ENCODE measurements at places on chromosomes 3 and 15.

- DNase-seq, result no peak
These were observed 30.5 kb upstream of the PHLDB2 start for GRCh38 chr3:111828530-111828929.

DNA sequence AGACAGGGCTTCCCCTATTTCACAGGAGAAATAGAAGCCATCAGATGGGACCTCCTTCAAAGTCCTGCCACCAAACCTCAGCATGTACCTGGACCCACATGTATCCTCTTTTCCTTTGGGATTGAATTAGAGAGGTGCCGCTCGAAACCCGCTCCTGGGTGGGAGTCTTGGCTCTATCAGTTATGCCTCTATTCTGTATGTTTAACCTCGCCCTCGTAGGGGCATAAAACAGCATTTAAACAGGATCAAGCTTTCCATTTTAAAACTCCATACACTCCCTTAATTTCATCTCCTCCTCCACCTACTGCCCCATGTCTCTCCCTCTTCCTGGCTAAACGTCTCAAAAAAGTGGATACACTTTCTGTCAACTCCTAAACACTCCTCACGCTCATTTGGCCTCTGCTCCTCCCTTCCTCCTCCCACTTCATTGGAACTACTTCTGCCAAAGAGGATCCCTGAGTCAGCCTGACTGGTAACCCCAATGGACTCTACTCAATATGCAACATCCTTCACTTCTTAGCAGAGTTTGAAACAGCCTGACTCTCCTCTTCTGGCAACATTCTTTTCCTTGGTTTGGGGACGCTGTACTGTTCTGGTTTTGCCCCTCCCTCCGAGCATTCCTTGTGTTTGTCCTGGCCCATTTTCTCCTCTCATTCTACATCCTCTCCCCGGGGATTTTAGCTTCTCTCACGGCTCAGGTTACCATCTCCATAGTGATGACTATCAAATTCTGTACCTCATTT is 23.0 kb upstream of the MUC20 start:
- no peak for DNase-seq

DNA sequence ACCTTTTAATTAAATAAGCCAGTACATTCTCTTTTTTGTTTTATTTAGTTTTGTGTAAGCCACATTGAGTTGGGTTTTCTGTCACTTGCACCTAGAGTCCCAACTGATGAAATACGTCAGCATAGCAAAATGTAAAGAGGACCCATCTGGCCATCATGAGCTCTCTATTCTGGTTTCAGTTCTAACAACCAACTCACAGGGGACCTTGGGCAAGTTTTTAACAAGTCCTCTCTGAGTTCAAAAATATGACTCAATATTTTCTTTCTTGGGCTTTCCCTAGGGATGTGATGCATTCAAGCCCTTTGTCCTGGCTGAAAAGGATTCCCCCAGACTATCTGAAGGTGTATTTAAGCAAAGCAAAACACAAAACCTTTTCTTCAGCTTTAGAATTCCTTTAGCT is 32.9 kb downstream of the PLCH1 start:
- DNase-seq, result no peak

GRCh38 chr3:48187579-48188265 is 495 bp downstream of the CDC25A start:
- peak; percentile 3 for DNase-seq

DNA sequence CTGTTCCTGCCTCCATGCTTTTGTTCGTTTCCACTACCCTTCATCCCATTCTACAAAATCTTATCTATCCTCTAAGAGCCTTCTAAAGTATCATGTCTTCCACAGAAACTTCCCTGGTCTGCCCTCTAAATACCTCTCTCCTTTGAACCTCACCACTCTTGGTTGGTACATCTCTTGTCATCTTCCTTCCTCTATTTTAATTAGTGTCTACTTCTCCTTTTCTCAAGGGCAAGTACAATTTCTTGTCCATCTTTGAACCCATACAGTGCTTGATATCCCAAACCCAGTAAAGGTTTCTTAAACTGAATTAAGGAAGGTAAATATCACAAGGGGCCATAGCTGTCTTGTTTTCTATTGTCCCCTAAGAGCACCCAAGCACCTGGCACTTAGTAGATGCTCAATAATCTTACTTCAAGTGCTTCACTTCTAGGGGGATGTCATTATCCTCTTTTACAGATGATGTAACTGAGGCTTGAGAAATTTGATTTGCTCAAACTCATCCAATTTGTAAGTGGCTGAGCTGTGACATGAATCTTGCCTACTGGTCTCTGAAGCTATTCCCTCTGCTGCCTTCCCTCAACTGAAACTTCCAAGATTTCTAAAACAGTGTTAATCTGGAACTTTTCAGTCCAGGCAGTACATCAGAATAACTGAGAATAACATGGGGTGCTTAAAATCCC is 2.6 kb upstream of the DAPK2 start:
- no peak for DNase-seq

GRCh38 chr3:185958626-185959025 is 20.8 kb upstream of the TRA2B start:
- DNase-seq, result no peak

GRCh38 chr15:35383506-35383905 is 162.5 kb downstream of the DPH6 start:
- DNase-seq, result no peak

GRCh38 chr3:170277833-170278580 is 55.8 kb downstream of the PRKCI start:
- DNase-seq, result no peak

DNA sequence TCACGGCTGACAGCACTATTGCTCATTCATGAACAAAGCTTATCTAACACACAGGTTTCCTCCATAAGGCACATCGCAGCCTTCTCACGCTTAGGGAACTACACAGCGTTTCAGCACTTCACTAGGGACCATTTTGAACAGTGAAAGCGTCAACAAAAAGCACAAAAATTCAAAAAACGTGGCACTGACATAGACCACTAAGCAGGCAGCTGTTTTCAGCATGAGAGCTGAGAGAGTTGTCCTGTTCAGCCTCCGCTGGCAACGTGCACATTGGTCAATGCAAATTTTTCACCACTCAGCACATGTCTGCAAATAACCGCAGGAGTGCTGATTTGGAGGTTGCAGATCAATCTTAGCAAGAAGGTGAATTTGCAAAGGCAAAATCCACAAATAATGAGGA is 109.2 kb downstream of the LRRK1 start:
- DNase-seq, result no peak

- no peak for DNase-seq
These were observed 427.9 kb upstream of the RASGRP1 start for GRCh38 chr15:38992506-38992905.

GRCh38 chr3:50447290-50447840 is 56.1 kb downstream of the CACNA2D2 start:
- no peak for DNase-seq

DNA sequence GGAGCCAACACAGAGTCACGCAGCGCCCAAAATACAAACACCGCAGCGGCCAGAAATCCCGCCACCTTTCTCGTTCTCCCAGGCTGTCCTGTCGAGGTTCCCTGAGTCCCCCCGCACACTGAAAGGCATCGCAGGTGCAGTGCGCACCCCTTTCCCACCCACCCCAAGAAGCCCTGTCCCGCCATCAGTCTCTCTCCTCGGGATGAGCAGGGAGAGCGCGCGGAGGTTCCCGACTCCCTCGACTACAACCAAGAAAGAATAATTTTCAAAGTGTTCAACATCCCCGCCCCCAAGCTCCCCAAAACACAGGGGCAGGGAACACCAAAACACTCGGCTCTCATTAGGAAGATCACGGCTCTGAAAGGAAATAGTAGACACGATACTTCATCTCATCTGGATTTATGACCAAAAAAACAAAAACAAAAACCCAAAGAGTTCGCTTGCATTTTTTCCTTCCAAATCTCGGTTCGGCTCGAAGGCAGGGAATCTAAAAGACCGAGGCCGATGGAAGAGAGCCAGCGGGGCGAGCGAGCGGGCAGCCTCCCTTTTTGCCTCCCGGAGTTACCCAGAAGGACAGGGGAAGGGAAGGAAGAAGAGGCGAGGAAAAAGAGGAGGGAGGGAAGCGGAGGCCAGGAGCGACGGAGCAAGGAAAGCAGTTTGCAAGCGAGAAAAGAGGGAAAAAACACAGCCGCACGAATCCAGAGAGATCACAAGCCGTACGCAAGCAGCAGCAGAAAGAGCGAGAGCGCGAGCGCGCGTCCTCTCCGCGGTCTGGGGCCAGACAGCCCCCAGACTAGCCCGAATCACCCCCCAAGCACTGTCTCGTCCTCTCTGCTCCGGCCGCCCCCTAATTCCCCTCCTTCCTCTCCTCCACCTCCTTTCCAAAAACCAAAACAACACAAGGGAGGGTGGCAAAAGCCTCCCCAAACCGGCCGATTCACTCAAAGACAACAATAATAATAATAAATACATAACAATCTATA is 808 bp downstream of the BCL6 start:
- DNase-seq, result no peak

- no peak for DNase-seq
These were observed 200.3 kb upstream of the SEMA6D start for GRCh38 chr15:47516972-47517371.

DNA sequence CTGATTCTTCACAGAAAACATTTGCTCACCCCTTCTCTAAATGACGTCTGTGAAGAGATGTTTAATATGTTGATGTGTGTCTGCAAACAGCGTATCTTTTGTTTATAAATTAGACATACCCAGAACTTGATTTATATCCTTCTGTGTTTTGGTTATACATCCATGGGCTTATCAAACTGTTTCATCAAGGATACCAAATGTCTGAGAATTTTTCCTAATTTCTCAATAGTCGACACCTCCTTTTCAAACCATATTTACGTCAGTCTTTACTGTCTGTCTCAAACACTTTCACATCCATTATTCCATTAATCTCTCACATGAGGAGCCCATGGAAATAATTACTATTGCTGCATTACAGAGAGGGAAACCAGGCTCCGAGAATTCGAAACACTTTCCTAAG is 85.4 kb downstream of the FGF12 start:
- DNase-seq, result no peak

- DNase-seq, result no peak
These were observed 886.3 kb downstream of the ROBO1 start for GRCh38 chr3:78881501-78881900.

GRCh38 chr3:182465301-182466185 is 327.8 kb upstream of the ATP11B start:
- DNase-seq, result no peak

DNA sequence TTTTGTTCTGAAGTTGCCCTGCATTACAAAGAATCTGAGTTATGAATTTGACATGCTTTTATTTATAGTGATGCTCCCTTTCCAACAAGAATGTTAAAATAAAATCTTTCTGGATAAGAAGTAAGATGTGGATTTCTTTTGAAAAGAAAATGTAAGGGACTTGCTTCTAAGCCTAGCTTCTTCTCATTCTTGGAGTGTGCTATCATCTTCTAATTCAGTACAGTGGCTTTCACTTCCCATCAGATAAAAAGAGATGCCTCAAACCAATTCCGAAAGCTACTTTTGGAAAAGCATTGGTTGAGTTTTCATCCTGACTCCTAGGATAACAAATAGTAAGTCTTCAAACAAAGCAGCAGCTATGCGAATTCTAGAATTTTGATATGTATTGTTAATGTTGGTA is 197.0 kb upstream of the ZPLD1 start:
- no peak for DNase-seq

DNA sequence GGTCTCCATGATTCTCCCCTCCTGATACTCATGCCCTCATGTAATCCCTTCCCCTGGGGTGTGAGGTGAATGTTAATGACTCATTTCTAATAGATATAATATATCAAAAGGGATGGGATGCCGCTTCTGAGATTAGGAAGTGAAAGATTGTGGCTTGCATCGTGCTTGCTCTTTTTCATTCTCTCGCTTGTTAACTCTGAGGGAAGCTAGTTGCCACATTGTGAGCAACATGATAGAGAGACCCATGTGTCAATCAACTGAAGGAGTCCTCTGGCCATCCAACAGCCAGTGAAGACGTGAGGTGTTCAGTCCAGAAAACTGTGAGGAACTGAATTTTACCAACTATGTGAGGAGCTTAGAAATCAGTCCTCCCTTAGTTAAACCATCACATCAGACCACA is 28.9 kb upstream of the DRD3 start:
- DNase-seq, result no peak

DNA sequence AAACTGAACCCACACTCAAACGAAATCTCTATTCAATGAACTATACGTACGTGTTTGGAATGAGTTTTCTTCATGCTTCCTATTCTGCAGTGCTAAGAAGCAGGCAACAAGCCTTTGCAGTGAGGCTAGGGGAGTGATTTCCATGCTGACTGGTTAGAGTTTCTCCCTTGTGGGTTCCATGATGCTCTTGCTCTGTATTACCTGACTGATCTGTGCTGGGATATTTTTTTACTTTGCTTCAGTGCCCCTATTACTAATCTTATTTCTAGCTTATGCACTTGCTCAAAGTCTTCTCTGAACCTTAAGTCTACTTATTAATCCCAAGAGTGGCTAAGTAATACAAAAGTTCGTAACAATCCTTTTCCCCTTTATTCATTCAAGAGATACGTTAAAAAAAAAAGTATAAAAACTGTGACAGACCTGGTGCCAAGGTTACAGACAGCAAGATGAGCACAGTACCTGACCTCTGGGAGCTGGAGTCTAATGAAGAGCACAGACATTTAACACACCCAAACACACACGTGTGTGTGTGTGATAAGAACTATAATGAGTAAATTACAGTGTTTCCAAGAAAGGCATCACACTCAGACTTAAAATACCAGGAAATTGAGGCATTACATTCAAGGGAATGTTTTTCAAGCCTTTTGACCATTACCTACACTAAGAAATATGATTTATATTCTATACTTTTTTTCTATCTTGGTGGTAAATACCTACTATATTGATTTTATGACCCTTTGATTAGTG is 50.5 kb upstream of the FBN1 start:
- no peak for DNase-seq

DNA sequence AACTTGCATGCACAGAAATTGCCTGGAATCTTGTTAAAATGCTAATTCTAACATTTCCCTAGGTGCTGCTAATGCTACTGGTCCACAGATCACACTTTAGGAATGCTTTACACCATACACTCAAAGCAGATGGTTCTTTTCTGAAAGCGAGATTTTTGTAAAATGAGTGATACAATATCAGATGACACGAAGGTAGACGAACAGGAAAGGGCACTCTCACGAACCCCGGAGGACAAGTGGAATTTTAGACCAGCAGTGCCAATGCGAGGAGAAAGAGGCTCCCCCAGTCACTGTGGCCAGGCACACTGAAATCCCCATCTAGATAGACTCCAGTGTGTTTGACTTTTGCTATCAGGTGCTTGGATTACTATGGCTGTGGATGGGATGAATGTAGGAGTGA is 21.0 kb downstream of the FAIM start:
- no peak for DNase-seq

- no peak for DNase-seq
These were observed 68.1 kb downstream of the CRYGS start for GRCh38 chr3:186476044-186476468.

DNA sequence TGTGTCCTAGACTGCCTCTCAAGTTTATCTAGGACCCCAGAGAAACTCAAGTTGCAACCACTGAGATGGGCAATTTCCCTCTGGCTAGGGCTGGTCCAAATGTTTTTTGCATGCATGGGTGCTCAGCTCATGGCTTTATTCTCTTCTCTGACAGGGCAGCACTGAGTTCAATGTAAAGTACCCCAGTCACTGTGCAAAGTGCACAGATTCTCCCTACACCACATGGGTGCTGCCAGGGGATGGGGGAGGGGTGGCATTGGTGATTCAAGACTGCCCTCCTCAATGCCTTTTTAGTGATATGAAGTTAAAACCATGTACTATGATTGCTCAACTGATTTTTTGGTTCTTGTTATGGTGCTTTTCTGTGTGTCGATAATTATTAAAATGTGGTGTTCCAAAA is 14.8 kb upstream of the RAD51 start:
- DNase-seq, result no peak

Data from stimulated activated CD8-positive, alpha-beta memory T cell treated with anti-CD3 and anti-CD28 coated beads, Interleukin-7, amount 100 ng/mL, for 1 hour (primary cell).